Right renal cortex interstitium (tissue), 3 donors: ENCODE measurements at places on chromosomes 7 and 10. TPM values are rescaled to one million over a fixed set of nuclear protein-coding genes. Genes with fewer than 3 reads are reported as not detected.

NPSR1 gene
- not detected for polyA plus RNA-seq

CYP3A4 gene
- 0.06 TPM for polyA plus RNA-seq

TMEM213 gene
- polyA plus RNA-seq, result 43.9 TPM

ADAMTS14 gene
- 0.69 TPM for polyA plus RNA-seq

NKX2-3 gene
- polyA plus RNA-seq, result not detected

PDK4 gene
- polyA plus RNA-seq, result 21.0 TPM

CASTOR2 gene
- polyA plus RNA-seq, result 5.5 TPM

SRRM3 gene
- 1.1 TPM for polyA plus RNA-seq

NEUROD6 gene
- not detected for polyA plus RNA-seq

COL26A1 gene
- 22.8 TPM for polyA plus RNA-seq

PCLO gene
- polyA plus RNA-seq, result 7.6 TPM

C1QL3 gene
- polyA plus RNA-seq, result 1.7 TPM
